Urinary bladder (tissue), 4 donors: ENCODE measurements at places on chromosomes 2 and 18.

DNA sequence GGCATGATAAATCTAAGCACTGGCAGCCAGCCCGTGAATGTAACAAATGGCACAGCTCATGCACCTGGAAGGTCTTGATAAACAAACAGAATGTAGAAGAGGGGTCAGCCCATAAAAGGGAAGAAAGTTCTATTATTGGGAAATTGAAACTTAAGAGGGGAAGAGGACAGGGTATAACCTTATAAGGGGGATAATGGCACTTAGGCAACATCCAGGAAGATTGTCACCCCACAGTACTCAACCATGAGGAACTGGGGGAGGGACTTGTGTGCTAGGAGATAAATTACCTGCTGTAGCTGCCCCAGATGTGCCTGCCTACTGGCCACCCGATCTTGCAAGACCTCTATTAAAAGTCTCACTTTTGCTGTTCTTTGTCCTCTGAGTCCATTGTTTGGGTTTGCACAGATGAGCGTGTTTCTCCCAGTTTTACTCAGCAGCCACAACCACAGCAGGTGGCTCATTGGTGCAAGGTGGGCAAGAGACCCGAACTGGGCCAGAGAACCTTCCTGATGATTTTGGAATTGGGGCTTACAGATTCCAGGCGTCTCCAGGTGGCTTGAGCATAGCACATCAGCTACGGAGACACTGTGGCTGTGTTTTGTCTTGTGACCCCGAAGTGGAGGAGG lies 79.0 kb upstream of the TAF1B start:
- no peak for DNase-seq

GRCh38 chr2:47088371-47089082 lies 66.6 kb downstream of the STPG4 start:
- no peak for DNase-seq

DNA sequence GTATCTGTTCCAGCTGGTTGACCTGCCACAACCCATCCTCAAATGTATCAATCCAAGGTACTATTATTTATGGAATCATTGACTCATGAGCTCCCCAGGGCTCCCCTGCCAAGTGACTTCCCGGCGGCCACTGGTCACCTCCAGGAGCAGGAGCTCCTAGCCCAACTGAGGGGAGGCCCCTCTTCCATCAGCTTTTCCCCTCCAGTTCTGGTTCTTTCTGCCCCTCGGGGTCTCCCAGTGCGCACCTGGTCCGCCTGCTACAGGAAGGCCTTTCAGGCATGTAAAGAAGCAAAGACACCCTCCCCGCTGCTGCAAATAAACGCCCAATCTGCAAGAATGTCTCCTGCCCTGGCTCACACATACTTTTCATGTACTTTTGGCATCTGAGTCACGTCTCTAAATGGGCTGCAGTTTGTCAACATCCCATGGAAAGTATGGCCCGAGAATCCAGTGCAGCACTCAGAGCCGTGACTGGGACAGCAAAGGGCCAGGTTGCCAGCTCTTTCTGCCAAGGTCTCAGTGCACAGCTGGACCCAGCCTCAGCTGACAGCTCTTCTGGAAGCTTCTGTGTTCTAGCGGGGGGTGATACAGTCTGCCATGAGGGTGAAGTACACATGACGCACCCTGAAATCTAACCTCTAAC lies 41.4 kb downstream of the KLHL29 start:
- no peak for DNase-seq

DNA sequence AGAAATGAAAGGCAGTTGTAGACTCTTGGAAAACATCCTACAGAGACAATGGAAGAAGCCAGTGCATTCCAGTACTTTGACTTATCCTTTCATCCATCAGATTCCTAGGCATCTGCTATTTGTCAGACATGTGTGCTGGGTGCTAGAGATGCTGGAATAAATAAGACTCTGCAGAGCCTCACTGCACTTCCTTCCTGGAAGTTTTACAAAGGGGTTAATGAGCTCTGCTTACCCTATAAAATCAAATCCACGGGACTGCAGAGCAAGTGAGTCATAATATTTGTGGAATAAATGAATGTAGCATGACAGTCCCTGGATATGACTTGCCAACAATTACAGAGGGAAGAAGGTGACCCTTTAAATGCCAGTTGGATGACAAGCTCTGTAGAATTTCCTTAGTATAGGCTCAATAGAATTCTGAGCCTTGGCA lies 52.7 kb upstream of the NPAS2 start:
- no peak for DNase-seq

- DNase-seq = no peak
These were observed 20.3 kb downstream of the RALB start for GRCh38 chr2:120272763-120273481.

GRCh38 chr2:237341872-237342271 lies 72.1 kb downstream of the COL6A3 start:
- no peak for DNase-seq

- DNase-seq = no peak
These were observed 249.8 kb downstream of the ANAPC1 start for GRCh38 chr2:111634050-111634794.

- no peak for DNase-seq
These were observed 43.4 kb upstream of the HAAO start for GRCh38 chr2:42835577-42836371.

GRCh38 chr2:27831279-27832050 lies 58.7 kb downstream of the RBKS start:
- DNase-seq = no peak

DNA sequence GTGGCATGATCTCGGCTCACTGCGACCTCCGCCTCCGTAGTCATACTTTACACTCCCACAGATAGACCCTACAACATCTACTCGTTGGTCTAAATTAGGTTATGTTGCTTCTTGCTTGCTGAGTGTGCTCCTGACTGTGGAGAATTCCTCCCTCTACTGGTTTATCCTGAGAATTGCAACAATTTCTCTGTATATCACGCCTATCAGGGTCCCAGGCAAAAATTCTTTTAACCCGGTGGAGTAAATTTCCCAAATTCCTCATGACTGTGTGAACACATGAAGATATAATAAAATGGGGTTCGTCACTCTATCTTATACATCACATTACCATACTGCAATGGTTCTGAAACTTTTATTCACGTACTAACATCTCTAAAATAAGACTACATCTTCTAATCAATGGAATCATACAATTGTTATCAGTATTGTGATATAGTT lies 156.7 kb downstream of the EVA1A start:
- DNase-seq = no peak

DNA sequence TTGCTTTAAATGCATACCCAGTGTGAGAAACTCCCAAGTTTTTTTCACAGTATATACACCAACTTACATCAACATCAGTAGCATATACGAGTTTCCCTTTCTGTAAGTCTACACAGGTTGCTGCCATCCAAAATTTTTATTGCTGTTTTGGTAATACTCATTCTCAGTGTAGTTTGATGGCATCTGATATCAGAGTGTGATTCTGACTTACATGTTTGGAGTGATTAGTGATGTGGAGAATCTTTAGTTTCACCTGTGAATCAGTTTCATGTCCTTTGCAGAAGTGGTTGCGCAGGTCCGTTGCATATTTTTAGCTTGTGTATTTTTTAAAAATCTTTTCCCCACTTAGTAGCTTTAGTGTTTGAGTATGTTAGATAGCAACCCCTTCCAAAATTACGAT lies 50.1 kb downstream of the CCDC74A start:
- DNase-seq = no peak

DNA sequence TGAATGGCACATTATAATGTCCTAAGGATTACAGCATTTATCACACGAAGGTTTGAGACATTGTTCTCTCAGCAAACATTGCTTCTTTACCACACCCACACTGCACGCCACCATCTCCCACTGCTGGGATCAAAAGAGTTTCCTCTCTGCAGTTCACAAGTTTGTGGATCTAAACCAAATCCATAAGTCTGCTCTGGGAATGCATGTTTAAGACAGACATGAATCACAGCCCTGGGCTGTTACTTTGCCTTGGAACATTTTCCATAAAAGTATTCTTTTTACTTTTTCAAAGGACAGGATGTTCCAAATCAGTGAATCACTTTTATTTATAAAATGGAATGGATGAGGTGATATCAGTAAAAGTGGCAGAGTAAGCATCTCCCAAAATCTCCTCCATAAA lies 36.1 kb downstream of the STPG4 start:
- DNase-seq = no peak

DNA sequence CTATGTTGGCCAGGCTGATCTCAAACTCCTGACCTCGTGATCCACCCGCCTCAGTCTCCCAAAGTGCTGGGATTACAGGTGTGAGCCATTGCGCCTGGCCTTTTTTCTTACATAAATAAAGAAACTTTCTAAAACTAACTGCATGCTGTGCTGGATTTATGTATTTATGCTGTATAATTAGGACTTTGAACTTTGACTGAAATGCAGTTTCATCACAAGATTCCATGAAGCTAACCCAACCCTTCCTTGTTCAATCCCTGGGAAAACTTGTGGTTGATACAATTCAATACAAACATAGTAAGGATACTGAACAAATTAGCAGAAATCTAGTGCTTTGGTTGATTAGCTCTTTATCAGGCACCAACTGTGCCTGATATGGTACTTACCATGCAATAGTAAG lies 20.9 kb upstream of the SLC35F5 start:
- DNase-seq = no peak

- DNase-seq = no peak
These were observed 134.6 kb upstream of the ZEB2 start for GRCh38 chr2:144654523-144654922.

- DNase-seq = no peak
These were observed 15.6 kb upstream of the INO80C start for GRCh38 chr18:35513181-35513936.

DNA sequence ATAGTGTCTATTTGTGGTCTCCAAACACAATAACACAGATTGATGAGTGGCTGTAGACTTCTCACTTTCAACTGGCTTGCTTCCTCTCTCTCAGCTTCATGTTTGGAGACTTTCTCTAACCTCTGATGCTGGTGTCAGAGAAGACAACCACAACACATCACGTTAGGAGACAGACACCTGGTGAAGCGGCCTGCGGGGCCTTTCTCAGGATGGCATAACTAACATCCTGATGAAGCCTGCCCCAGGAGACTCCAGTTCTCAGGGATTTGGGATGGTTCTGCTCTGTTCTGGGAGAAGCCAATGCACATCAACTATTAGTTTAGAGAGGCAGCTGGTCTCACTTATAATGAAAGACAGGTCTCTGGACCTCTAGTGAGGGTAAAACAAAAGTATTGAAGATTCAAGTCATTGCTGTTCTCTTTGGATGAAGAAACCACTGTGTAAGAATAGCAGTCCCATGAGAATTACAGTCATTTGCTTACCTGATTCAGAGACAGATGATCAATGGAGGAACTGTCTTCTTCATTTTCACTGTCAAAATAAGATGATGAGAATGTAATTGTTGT lies 2.0 kb downstream of the IL1A start:
- no peak for DNase-seq

- DNase-seq = no peak
These were observed at the start of gene DLX2 for GRCh38 chr2:172102391-172103359. Gene DLX2 (minus strand): TSS chr2:172102900. CDS start chr2:172102538, 362 bp downstream.

DNA sequence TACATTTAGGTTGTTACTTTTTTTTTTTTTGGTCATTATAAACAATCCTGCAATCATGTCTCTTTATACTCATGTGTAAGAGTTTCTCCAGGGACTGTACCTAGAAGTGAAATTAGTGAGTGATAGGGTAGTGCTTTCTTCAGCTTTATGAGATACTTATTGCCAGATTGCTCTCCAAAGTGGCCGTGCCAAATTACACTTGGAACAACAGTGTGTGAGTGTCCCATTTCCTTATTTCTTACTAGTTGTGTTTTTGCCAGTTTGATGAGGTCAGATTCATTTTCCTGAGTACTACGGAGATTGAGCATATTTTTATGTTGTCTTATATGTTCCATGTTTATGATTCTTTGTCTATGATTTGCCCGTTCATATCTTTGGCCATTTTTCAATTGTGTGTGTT lies 39.2 kb downstream of the GALNT1 start:
- DNase-seq = no peak

DNA sequence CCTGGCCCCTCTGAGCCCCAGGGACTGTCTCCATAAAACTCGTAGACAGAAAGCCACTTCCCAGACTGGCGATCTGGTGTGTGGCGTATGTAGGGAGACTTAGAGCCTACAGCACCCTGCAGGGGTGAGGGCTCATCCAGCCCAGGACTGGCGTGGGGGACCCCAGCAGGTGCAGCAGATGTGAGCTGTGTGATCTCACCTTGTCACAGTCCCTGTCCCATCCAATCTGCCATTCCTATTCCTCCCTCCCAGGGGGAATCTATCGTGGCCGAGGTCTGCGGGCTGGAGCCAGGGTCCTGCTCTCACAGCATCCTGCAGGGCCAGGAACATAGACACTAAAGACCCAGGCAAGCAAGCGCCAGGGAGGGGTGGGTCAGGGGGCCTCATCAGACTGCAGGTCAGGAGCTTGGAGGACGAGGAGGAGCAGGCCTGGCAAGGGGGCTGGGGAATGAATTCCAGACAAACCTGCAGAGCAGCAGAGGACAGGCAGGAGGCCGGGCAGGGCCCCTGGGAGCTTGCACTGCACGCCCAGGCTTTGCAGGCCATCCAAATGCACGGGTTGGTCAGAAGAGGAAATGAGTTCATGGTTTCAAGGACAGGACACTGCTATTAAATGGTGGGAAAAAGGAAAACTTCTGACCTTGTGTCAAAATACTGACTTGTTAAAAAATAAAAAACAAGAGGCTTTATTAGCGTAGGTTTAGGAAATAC lies 32.5 kb downstream of the HS6ST1 start:
- DNase-seq = no peak

DNA sequence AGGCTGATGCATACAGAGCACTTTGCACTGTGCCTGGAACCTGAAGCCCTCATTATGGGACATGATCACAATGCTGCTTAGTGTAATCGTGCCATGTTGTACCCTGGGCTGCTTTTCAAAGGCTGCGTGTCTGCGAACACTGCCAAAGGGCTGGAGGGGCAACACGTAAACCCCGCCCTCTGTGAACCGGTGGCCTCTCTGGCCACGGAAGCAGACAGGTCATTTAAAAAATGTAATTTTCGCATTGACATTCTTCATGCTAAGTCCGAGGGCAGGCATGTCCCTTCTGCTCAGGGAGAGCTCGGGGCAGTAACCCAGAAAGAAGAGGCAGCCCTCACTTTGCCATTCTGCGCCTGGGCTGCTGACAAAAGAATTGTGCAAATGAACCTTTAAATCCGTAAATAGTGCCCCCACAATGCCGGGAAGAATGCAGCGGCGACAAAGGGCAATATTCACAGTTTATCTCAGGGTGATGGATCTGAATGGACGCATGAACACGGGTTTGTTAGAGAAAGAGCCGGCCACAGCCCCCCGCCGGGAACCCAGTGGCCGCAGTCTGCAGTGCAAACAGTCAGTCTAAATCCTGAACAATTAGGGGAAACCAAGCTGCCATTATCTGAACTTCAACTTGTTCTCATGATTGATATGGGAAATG lies 226.1 kb downstream of the MYCN start:
- no peak for DNase-seq

DNA sequence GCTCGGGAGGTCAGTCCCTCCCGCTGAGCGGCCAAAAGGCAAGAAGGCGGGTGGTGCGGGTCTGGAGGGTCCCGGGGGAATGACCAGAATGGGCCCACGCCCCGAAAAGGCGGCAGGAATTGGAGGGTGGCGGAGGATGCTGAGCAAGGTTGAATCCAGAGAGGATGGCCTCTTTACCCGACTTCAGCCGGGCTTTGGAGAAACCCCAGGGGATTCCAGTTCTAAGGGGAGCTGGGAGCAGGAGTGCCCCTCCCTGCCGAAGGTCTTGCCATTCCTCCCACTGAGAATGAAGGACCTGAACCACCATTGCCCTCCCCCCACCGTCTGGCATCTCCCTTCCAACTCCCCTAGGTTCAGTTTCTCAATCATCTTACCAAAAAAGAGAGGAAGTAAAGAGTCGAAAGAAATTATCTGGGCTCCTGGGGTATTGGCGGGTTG lies 38.9 kb upstream of the ATP6V1B1 start:
- no peak for DNase-seq

- no peak for DNase-seq
These were observed 66.2 kb upstream of the LCLAT1 start for GRCh38 chr2:30380824-30381223.

GRCh38 chr2:26914659-26915310 lies 55.7 kb upstream of the MAPRE3 start:
- no peak for DNase-seq
